ENCODE measurements at places on chromosomes 13 and 19. TPM values are rescaled to one million over a fixed set of nuclear protein-coding genes. Genes with fewer than 3 reads are reported as not detected.

The HSPB6 gene
- 654 TPM for total RNA-seq

The NFIX gene
- total RNA-seq, result 135 TPM

The PALM gene
- 26.1 TPM for total RNA-seq

The PEAK3 gene
- 1.0 TPM for total RNA-seq

The PTH2 gene
- not detected for total RNA-seq

GRCh38 chr13:113452466-113452865 lies 822 bp downstream of the ADPRHL1 start:
- no peak for DNase-seq

DNA sequence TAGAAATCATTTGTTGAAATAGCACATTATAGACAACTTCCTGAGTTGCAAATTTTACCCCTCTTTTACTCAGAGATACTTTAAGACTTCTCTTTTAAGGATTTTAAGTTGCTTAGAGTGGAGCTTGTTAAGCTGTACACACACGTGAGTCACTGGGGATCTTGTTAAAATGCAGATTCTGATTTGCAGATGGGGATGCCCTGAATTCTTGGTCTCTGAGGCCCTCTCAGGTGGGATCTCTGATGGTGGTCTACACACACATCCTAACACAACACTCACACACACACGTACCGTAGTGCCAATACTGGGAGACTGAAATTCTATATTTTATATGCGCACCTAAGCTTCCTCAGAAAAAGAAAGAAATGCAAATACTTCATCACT lies 788.3 kb downstream of the UQCRFS1 start:
- DNase-seq, result no peak

GRCh38 chr13:40193286-40194223 lies 472.9 kb downstream of the FOXO1 start:
- DNase-seq, result no peak

GRCh38 chr19:1276628-1277022 lies 1.3 kb downstream of the FAM174C start:
- DNase-seq, result no peak

- DNase-seq, result no peak
Measured at GRCh38 chr13:75621147-75621546, 15.0 kb upstream of the LMO7 start.

GRCh38 chr13:25276748-25277147 lies 10.5 kb downstream of the MTMR6 start:
- DNase-seq, result no peak

- DNase-seq, result no peak
Measured at GRCh38 chr13:50910485-50910805, 854 bp downstream of the RNASEH2B start.

GRCh38 chr13:111166882-111167675 lies 52.0 kb downstream of the ARHGEF7 start:
- DNase-seq, result no peak

GRCh38 chr13:26219726-26220125 lies 2.4 kb downstream of the RNF6 start:
- no peak for DNase-seq

GRCh38 chr13:36526897-36527296 lies 94.6 kb downstream of the CCNA1 start:
- no peak for DNase-seq

DNA sequence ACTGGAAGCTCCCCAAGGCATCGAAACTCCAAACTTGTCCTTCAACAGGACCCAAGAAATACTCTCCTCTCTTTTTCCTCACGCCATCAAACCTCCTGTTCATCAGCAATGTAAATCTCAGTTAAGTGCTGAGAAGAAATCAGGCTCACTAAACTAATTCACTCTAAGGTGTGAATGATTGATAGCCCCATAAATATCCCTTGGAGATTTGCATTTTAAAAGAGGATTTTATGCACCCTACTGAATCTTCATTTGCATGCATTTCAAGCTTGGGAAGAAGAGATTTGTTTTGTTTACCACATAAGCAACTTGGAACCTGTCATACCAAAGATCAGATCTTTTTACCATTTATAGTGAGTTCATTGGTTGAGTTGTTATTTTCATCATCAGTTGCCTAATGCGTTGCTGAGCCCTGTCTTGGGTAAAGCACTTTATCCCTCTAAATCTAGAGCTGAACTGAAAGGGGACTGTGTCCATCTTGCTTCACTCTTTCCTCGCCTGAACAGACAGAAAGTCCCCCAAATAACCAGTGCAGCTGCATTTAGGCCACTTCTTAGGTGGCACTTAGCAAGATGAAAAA lies 40.2 kb upstream of the GSX1 start:
- no peak for DNase-seq

- DNase-seq, result no peak
Measured at GRCh38 chr19:28829762-28830161, 383.2 kb downstream of the UQCRFS1 start.
